Anterior cingulate cortex (tissue), 58 donors: ENCODE measurements at places on chromosomes 5 and 9.
A peak's percentile ranks its signal among the peaks of the same experiment; 100 is the strongest.

- DNase-seq, result no peak
Observed at GRCh38 chr5:94072116-94072515, 330.7 kb upstream of the POU5F2 start.

- DNase-seq, result no peak
Observed at GRCh38 chr5:172497591-172498255, 43.4 kb upstream of the SH3PXD2B start.

DNA sequence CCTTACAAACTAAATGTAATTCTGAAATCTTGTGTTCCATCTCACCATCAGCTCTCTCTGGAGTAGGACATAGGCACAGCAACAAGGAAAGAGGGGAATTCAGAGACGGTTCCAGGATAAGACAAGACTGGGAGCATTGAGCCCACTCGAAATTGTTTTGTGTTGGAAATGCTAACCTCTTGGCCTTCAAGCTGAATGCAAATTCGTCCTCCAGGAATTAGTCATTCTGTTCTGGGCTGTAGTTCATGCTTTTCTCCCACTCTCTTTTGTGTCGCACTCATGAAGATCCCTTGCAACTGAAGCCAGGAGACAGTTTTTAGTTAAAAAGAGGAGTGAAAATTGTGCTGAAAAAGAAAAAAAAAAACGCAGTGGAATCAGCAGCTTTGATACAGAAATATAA lies 121.7 kb upstream of the SEMA6A start:
- DNase-seq, result no peak

DNA sequence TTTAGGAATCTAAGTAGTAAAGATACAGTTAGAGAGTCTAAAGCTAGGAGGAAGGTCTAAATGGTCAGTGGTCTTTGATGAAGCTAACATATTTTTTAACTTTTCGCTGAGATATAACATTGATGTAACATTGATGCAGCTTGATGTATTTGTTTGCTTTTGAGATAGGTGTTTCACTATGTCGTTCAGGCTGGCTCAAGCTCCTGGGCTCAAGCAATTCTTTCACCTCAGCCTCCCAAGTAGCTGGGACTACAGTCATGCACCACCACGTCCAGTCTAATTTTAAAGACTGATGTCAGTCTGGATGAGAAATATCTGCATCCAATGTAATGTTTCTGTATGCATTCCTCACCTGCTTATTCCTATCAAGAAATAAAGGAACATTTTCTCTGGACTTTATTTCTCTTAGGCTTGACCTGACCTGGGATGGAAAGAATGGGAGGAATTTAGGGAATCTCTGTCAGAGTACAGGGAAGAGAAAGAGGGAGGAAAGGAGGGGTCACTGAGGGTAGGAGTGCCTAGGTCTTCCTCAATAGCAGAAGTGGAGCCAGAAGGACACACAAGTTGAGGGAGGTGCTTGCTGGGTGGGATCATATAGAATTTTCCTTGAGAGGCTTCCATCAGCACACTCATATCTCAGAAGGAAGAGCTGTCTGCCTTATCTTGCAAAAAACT lies 101.5 kb upstream of the GPBP1 start:
- DNase-seq, result no peak

DNA sequence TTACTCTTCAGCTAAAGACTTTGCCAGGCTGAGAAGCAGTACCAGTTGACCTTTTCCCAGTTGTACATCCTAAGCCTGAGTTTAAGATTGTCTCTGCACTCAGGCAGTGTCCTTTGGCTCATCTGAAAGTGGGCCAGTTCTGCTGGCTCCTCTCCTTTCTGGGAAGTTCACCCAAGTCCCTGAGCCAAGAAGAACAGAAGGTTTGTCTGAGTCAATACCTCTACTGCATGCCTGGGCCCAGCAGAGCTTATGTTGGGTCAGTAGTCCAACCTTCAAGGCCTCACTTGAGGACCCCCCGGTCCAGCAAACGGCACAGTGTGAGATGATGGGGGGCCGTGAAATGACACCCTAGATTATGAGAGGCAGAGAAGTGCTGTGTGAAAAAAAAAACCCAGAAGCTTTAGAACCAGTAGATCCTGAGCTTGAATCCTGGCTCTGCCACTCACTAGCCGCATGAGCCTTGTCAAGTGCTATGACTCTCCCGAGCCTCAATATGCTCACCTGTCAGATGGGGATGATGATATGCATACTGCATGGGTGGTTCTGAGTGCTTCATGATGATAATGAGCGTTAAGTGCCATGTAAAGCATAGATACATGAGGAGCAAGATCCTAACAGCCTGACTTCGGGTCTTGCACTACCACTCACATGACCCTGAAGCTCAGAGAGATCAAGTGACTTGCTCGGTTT lies 156.0 kb downstream of the MACROH2A1 start:
- DNase-seq, result no peak

DNA sequence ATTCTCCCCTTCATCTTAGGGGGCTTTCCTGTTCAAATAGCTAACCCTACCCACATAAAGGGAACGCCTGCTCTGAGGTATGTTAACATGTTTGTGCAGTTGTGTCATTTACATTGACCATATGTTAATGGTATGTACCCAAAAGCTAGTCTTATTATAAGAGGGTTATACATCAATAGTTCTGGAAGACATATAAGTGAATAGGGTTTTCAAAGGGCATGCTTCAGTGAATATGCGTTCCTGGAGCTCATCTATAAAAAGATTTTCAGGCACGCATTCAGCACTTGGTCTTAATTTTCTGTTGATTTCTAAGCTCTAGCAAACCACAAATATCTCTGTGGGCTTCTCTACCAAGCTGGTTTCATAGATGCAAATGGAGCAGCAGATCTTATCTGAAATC lies 766.1 kb downstream of the IRX1 start:
- DNase-seq, result no peak

GRCh38 chr5:163563880-163564279 lies 58.5 kb downstream of the MAT2B start:
- DNase-seq, result no peak

GRCh38 chr9:98862936-98863335 lies 55.5 kb downstream of the GALNT12 start:
- no peak for DNase-seq

GRCh38 chr9:128026255-128026772 lies 40.8 kb downstream of the NAIF1 start:
- DNase-seq, result no peak

DNA sequence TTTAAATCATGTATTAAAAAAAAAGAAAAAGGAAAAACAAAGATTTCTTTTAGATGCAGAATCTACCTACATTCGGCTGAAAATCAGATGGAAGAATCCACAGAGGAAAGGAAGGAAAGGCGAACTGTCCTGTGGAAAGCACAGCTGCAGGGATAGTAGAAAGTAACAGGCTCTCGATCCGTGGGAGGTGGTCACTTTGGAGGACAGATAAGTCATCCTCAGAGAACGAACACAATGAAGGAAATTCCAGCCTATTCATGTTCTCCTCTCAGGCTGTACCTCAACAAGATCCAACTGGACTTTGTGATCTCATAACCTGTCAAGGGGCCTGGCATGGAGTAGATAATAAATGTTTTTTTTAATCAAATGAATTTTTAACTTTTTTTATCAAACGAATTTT lies 72.8 kb downstream of the NR6A1 start:
- DNase-seq, result no peak

DNA sequence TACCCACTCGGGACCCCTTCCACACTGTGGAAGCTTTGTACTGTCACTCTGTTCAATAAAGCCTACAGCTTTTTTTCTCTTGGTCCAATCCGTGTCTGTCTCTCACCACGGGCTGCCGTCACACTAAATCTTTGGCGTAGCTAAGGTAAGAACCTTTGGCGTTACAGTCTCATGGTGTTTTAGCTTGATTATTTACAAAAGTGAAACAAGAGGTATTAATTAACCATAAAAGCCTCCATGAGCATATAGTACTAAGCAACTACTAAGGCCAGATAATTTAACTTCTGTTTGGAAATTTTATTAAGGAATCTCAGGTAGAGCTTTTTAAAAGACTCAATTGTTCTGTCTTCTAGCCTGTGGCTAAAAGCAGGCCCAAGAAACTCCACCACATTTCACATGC lies 370.7 kb upstream of the TRPC7 start:
- no peak for DNase-seq

GRCh38 chr9:111458139-111459009 lies 25.8 kb downstream of the ECPAS start:
- DNase-seq, result no peak

DNA sequence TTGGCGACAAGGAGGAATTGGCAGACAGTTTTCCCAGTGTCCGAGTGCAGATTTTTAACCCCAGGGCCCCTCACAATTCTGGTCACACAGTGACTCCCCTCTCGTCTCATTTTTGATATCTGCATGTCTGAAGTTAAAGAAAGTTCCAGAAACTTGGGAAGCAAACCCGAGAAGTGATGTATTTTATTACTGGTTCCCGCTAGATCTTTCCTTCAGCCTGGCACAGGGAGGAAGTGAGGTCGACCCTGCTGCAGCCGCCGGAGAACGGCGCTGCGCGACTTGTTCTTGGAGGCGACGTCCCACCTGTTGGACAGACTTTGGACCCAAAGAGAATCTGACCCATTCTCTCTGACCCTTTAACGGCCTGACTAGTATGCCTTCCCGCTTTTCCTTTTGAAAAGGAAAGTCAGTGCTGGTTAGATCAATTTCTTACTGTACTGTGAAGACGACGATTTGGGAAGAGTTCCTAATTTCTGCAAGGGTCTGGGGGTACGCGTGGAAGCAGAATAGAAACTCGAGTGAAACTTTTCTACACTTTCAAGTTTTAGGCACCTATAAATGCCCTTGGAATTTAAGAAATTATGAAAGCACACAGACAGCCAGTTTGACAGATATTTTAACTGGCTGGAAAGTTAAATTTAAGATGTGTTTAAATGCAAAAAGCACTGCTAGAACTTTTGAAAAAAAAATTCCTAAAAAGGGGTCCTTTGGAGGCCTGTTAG lies 744 bp downstream of the OTULIN start:
- peak; percentile 14 for DNase-seq

GRCh38 chr5:125034331-125034730 lies 287.9 kb upstream of the ZNF608 start:
- DNase-seq, result no peak
